ENCODE measurements at places on chromosomes 1 and 21.

GRCh38 chr1:50977575-50978143, 7.6 kb downstream of the CDKN2C start:
- peak; percentile 45 for DNase-seq

- no peak for DNase-seq
These were observed 327.3 kb downstream of the RWDD3 start for GRCh38 chr1:95561346-95561745.

DNA sequence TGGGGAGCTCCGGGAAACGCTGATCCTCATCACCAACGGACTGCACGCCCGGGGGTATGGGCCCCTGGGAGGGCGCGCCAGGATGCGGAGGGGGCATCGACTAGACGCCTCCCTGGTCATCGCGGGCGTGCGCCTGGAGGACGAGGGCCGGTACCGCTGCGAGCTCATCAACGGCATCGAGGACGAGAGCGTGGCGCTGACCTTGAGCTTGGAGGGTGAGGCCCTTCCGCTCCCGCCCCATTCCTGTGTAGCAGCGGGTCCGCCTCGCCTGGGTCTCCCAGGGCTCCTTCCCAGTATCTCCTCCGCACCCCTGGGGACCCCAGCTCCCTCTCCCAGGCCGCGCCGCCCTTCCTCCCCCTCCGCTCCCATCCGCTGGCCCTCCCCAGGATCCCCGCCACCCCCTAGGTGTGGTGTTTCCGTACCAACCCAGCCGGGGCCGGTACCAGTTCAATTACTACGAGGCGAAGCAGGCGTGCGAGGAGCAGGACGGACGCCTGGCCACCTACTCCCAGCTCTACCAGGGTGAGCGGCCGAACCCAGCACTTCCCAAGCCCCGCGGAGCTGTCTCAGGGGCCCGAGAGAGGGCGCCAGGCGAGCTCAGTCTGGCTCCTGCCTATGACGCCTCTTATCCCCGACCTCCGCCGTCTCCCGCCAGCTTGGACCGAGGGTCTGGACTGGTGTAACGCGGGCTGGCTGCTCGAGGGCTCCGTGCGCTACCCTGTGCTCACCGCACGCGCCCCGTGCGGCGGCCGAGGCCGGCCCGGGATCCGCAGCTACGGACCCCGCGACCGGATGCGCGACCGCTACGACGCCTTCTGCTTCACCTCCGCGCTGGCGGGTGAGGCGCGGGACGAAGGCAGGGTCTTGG, 5.0 kb downstream of the HAPLN2 start:
- no peak for DNase-seq

DNA sequence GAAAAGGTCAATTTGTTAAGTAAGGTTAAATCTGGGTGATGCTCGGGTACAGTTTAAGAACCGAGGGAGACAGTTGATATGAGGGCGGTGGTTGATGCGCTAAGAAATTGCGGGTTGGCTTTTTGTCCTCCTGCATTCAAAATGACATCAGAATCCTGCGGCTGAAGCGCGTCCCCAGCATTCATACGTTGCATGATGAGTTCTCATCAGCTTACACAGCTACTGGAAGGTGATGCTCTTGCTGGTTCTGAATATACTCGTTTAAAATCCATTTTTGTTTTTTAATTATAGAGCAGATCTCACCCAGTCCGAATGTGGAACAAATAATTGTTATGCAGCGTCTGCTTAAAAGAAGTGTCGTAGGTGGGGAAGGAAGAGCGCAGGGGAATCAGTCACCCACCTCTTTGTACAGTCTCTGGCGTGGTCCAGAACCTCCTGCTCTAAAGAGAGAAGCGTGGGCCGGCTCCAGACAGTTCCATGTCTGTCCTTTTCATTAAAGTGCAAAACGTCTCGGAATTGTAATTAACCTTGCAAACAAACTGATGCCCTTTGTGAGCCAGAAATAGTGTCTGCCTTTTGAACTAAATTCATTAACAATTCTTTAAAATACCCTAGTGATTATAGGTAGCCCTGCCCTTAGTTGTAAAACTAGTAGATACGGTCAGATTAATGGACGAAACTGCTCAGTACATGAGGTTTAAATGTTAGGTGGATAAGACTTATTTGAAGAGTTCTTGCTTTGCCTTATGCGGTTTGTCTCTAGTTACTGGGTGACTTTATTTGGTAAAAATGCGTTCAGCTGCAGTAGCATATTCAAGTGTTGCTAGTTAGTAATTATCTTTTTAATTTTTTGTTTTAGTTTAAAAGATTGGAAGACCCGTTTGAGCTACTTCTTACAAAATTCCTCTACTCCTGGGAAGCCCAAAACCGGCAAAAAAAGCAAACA, 741 bp downstream of the RGS2 start:
- no peak for DNase-seq

- no peak for DNase-seq
These were observed 89.6 kb downstream of the RERE start for GRCh38 chr1:8727809-8728213.

DNA sequence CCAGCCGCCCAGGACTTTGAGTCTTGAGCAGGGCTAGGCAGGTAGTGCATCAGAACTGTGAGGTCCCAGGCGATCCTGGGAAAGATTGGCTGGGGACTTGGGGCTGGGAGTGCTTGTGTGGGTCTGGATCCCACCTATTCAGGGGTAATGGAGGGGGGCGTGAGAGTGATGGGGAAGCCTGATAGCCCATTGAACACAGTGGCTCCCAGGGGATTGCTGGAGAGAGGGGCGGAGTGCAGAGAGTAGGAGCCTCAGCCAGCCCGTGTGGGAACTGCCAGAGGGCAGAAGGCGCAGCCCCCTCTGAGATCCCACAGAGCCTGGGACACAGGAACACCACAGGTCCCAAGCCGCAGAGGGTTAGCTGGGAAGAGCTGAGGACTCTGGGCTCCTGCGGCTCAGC, 19.3 kb upstream of the PDZK1IP1 start:
- DNase-seq, result no peak

All from NK-92 treated with Interleukin-12 subunit alpha and Interleukin-12 subunit beta, amount 100 ng/mL, for 24 hours (cell line).